ENCODE measurements at places on chromosomes 5 and 9.

GRCh38 chr9:121968056-121968455 is 125.1 kb downstream of the TTLL11 start:
- DNase-seq: no peak

DNA sequence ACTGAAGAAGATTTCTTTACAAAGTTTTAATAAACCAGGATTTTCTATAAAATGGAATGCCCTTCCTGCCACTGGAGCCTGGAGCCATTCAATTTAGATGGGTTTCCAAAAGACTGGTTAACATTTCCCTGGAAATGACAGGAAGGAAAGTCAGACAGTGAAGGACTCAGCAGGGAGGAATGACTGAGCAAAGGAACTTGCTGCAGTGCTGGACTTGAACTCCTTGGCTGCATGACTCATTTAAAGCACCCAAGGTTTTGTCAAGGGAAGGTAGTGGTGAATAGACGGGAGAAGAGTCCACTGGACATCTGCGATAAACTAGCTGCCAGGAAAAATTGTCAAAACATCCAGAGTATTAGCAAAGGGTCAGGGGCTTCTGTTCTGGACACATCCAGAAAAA is 163.8 kb upstream of the SLC28A3 start:
- no peak for DNase-seq

GRCh38 chr5:14339468-14339867 is 196.3 kb downstream of the TRIO start:
- DNase-seq: no peak

- DNase-seq: no peak
Observed at GRCh38 chr9:15182730-15183129, 124.3 kb downstream of the TTC39B start.

DNA sequence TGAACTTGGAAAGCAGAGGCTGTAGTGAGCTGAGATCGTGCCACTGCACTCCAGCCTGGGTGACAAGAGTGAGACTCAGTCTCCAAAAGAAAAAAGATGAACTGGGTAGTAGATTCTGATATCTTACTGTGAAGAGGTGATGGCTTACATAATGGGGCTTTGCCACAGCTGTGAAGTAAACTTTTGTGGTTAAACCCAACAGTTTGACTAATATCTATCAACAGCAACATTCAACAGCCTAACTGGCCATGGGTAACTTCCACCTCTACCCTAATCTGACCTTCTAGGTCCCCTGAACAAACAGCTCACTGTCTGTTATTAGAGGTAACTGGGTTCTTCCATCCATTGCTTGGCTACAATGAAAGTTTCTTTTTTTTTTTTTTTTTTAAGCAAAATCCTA is 52.1 kb downstream of the TLE1 start:
- no peak for DNase-seq

DNA sequence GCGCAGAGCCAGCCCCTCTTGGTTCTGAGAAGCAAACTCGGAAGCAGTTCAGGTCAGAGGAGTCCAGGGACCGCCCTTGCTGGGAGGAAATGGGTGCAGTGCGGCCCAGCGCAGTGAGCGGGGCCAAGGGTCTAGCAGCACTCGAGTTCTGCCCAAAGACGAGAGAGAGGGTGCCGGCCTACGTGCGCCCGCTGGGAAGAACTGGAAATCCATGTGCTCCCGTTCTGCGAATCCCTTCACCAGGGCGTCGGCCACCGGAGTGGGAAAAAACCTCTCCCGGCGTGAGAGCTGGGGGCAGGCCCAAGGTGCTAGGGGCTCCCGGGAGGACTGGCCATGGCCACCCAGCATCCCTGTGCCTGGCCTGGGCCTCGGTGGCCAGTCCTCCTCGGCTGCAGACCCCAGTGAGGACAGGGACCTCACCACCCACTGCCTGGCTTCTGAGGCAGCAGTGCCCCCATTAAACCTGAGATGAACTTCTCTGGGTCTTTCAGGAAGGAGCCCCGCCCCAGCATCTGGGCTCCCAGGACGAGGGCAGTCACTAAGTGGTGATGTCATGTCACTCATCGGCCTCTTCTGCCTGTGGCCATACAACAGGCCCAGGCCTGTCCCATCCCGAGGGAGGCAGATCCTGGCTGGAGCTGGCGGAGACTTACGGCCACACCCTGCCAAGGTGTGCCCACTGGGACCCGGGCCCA is 10.6 kb downstream of the TMEM250 start:
- no peak for DNase-seq

DNA sequence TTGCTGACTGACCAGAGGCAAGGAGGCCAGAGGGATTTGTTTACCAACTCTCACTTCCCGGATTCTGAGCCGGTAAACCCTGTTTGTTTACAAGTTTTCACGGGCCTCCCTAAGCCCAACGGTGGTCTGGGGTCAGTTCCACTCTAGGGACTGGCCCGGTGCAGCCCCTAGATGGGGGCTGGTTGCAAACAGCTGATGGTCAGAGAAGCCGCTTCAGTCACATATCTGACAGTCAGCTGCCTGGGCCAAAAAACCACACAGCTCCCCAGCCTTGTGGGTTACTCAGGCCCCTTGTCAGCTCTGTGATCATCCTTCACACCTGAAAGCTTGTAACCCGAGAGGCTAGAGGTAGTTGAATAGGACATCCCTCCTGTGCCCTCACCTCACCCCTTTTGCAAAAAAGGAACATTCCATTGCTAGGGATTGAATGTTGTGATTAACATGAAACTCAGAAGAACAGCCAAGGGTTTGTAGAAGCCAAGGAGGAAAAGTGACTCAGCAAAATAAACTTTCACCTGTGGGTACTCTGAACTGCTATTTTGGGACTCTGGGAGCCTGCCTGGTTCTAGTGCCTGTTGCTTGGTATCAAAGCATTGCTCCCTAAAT is 40.4 kb downstream of the SAR1B start:
- no peak for DNase-seq

DNA sequence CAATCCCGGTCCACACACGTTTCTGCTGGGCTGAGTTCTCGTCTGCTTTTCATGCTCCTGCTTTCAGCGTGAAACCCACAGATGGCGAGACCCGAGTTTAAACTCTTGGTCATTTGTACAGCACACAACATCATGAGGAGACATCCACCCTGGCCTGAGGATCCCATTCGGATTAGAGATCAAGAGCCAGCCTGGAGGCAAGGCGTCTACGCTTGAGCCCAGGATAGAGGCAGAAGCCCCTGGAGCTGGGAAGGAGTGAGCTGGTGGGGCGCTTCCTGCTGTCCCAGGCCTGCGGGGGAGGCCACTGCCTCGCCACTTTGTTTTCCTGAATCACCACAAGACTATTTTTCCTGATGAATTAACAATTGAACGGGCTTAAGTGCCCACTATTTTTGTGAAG is 281.9 kb upstream of the IRX4 start:
- DNase-seq: no peak

- peak; percentile 79 for DNase-seq
Observed at GRCh38 chr9:19184144-19184917, 46.2 kb upstream of the DENND4C start.

DNA sequence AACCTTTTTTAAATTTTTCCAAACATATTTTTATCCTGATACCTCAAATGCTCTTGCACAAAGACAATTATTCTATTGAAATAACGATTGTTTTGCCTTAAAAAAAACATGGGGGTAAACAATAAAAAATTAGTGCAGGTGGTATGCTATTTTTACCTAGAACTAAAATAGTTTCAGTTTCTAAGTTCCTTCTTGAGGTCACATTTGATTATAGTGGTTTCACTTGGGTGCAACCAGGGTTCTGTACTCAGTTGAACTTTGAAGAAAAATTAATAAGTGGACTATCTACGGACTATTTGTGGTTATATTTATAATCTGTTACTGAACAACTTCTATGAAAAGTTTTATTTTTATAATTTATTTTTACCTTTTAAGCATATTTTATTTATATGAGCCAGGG is 387.1 kb upstream of the IZUMO3 start:
- no peak for DNase-seq

- DNase-seq: no peak
Observed at GRCh38 chr9:117465706-117466105, 50.8 kb upstream of the ASTN2 start.

GRCh38 chr9:28001096-28001495 is 427.8 kb upstream of the C9orf72 start:
- no peak for DNase-seq

GRCh38 chr9:134493461-134494272 is 147.9 kb upstream of the COL5A1 start:
- DNase-seq: no peak

- no peak for DNase-seq
Observed at GRCh38 chr9:6414247-6414641, 1.2 kb downstream of the UHRF2 start.

- DNase-seq: no peak
Observed at GRCh38 chr9:130669965-130670364, 5.6 kb downstream of the PRDM12 start.

GRCh38 chr5:310941-311434 is 10.5 kb upstream of the AHRR start:
- no peak for DNase-seq

DNA sequence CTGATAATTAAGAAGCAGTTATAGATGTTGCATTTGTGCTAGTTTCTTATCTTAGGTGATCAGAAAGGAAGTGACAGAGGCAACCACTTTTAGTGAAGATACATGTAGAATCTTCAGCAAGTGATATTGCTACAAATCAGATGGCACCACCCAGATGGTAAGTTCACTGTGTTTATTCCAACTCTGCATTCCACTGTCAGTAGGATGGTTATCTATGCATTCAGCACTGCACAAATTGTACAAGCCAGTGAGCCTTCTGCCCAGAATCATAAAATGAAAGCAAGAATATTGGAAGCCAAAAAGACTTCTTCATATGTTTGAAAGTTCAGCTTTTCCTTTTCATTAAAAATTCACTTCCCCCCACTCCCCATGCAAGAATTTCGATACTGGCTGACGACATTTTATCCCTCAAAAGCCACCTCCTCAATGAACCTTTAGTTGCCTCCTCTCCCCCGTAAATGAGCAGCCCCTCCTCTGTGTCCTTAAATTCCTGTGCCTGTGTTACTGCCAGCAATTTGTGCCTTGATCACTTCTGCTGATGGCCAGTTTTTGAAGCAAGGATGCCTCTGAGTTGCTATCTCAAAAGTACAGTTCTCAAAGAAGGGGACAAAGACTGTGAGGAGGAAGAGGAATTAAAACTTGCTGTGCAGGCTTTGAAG is 91.6 kb downstream of the ZSWIM6 start:
- DNase-seq: no peak

- peak; percentile 55 for DNase-seq
Observed at GRCh38 chr9:133163504-133164172, at the start of gene GBGT1. Gene GBGT1 (minus strand): TSS chr9:133163914. CDS start chr9:133162412, 1,502 bp downstream.

GRCh38 chr9:17021387-17021970 is 113.4 kb upstream of the CNTLN start:
- no peak for DNase-seq

GRCh38 chr9:94479757-94480156 is 75.1 kb upstream of the PCAT7 start:
- no peak for DNase-seq

- no peak for DNase-seq
Observed at GRCh38 chr9:74100042-74100441, 397.1 kb upstream of the RORB start.

GRCh38 chr9:70192707-70193106 is 66.1 kb upstream of the SMC5 start:
- no peak for DNase-seq

DNA sequence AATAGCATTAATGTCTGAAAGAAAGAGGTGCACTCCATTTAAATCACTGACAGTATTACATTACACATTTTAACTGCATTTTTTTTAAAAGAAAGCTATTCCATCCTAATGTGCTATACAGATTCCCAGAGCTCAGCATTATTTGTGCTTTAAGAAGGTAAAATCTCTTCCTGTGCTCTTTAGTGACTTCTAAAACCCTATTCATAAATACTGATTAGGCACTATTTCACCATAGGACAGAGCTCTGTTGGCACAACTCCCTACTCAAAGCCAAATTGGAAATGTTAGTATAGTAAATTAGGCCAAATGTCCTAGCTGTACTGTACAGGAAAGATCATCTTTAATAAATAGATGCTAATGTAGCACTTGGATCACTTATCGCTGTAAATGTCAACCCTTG is 262.5 kb downstream of the TUSC1 start:
- DNase-seq: no peak

- peak; percentile 54 for DNase-seq
Observed at GRCh38 chr9:129626625-129627284, 792 bp downstream of the NTMT1 start.

- DNase-seq: no peak
Observed at GRCh38 chr5:88262116-88262515, 6.5 kb downstream of the TMEM161B start.

DNA sequence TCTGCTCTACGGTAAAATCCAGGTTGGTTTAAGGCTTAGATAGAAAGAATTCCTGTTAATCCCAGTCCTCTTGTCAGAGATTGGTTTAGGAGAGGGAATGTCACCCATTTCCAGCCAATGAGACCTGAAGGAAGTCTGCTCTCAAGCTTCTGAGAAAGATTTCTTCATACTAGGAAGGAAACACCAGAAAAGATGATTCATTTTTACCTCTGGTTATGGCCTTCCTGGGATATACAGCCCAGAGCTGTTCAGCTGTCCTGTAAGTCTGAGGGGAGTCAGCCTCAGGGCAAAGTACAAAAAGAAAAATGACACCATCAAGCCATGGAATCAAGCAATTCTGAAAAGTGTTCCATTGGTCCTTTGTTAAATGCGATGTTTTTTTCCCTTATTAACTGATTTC is 18.6 kb upstream of the CFAP95 start:
- no peak for DNase-seq

DNA sequence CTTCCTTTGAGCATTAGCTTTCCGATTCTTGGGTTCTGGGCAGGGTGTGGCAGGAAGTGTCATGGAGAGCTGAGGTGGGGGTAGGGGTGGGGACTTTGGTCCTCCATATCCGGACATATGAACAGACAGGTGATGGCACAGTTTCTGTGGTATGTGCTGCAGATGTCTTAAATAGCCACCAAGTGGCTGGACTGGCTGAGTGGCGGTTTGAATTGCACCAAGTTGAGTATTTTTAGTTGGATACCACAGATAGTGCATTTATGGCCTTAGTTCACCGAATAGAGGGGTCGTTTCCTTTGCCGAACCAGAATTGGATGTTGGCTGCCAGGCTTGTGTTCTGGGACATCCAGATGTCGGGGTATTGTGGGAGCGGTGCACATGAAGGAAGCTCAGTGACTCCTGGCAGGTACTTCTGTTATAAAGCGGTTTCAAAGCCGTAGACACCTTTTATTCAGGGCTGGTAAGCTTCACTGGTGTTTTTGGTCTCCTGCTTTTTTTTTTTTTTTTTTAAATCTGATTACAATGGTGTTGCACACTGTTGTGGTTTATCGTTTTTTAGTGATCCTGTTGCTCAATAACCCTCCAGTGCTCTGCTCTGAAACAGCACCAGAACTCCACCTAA is 15.1 kb upstream of the TNFAIP8 start:
- DNase-seq: peak; percentile 59

DNA sequence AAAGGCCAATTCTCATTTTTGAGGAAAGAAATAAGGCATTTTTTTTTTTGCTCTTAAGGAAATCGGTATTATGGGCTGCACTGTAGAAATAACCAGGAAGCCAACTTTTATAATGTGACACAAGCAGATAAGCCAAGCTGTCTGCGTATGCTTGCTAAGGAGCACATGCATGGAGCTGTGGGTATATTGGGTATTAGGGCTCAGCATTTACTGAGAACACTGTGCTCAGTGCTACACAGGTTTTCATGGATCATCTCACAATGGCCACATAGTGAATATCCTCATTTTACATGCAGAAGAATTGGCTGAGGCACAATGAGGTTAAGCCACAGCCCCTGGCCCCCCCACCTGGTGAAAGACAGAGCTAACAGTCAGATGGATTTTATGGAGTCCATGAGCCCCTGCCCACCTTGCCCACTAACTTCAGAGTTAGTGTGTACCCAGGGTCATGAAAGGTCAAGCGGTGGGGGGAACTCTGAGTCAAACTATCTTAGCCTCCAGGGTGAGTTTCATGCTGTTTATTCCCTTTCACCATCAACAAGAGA is 204.8 kb downstream of the SPATA31A6 start:
- no peak for DNase-seq
